ENCODE measurements at places on chromosomes 1 and 21.
A peak's percentile ranks its signal among the peaks of the same experiment; 100 is the strongest.

GRCh38 chr1:110773813-110774212 is 99.1 kb upstream of the KCNA3 start:
- DNase-seq = no peak

GRCh38 chr1:197837911-197838310 is 62.6 kb upstream of the DENND1B start:
- DNase-seq = no peak

DNA sequence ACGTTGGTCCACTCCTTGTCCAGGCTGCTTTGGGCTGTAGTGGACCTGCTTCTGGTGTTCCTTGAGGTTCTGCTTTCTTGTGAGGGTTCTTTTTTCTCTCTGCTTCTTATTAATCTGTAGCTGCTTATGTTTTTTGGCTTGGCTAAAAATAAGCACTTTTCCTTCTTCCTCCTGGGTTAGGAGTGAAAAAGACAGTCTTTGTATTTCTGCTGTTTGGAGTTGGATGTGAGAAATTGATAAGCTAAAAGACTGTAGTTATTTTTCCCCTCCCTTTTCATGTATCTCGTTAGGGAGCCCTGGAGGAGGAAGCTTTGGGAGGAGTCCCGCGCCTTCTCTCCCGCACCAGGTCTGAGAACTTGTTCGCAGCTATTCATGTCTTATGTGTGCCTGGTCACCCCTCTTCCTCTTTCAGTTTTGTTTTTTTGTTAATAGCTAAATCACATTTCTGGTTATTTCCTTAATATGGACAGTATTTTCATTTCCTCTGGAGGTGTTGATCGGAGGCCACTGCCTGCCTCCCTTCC is 79.0 kb downstream of the GALNT2 start:
- no peak for DNase-seq

- no peak for DNase-seq
Observed at GRCh38 chr1:181014477-181015250, 8.0 kb downstream of the STX6 start.

DNA sequence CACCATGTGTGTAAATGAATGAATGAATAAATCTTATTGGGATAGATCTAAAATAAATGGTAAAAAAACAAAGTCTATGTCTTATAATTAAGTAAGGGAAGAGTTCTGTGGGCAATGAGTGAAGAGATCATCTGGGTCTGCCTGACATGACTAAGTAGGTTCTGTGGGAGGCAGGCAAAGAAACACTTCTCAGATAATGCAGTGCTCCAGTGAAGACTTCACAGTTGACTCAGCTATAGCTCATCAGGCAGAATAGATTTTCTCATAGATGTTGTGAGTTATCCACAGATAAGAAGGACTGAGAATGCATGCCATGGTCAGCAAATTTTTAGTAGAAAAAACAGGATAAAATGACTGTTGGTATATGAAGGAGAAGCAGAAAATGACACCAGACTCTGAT is 12.4 kb downstream of the KRTAP22-2 start:
- DNase-seq = no peak

DNA sequence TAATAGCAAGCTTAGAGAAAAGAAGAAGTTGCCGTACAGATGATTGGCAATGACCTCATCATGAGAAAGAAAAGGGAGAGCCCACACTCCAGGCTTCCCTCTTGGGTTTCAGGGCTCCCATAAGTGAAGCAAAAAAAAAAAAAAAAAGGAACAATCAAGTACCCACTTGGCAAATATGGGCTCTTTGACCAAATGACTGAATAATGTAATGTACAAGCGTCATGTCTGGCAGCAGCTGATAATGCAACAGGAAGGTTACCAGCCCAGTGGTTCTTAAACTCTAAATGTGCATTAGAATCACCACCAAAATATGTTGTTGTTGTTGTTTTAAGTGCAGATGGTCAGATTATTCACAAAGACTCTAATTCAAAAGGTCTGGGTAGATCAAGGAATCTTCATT is 13.5 kb downstream of the TNFSF4 start:
- no peak for DNase-seq

DNA sequence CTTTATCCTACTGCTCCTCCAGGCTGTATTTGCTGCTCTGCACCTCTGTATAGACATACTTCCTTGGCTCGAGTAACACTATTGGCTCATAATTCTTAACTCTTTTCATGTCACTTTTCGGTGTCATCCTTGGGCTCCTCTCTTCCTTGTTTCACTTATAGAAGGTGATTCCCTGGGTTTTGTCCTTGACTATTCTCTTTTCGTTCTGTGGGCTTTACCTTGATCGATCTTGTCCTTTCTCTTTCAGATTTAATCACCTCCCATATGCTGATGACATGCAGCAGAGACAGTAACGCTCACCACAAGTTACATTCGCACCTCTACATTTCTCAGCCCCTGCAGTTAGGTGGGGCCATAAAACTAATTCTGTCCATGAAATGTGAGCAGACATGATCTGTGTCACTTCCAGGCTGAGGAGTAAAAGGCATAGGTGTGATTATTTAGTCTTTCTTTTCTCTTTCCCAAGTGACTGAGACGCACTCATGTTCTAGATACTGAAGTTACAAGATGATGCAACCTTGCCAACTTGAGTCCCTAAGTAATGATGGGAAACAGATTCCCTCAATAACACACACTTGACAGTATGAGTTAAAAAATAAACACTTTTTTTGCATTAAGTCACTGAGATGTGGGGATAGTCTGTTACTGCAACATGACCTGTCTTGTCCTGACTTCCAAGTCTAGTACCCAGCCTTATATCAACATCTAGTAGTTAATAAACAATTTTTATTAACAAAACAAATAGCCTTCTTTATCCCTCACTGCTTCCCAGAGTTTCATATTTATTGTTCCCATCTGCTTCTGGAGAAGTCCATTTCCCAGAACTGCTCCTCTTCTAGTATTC is 49.9 kb upstream of the HAO2 start:
- DNase-seq = no peak

DNA sequence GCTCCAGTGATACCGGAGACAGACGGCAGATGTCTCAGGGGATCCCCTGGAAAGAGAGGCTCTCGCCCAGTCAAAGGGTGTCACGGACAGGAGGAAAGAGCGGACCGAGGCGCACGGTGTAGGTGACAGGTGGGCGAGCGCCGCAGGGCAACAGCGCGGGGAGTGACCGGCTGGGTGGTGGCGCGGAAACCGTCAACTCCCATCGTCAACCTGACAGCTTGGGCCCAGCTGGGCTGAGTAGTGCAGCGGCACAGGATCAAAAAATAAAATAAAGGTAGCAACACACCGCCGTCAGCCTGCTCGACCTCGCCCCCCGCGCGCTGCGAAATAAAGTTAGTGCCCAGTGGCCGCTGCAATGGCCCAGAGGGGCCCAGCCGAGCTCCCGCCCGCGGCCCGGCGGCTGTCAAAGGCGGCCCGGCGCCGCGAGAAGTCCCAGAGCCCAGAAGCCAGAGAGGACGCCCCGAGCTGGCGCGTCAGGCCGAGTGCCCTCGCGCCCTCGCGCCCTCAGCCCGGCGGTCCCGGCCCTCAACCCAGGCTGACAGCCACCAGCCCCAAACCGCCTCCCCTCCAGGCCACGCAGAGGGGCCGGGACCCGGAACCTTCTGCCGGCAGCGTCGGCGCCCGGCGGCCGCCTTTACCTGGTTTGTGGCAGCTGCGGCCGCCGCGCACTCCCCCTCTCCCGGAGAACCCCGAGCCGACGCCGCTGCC is at the start of gene LYST:
LYST (minus strand) TSS at position 702 of the 708 bp plus-strand sequence. CDS start 36,489 bp downstream, outside the sequence.
- peak; percentile 42 for DNase-seq

GRCh38 chr1:156493742-156494141 is 6.8 kb downstream of the MEF2D start:
- no peak for DNase-seq

DNA sequence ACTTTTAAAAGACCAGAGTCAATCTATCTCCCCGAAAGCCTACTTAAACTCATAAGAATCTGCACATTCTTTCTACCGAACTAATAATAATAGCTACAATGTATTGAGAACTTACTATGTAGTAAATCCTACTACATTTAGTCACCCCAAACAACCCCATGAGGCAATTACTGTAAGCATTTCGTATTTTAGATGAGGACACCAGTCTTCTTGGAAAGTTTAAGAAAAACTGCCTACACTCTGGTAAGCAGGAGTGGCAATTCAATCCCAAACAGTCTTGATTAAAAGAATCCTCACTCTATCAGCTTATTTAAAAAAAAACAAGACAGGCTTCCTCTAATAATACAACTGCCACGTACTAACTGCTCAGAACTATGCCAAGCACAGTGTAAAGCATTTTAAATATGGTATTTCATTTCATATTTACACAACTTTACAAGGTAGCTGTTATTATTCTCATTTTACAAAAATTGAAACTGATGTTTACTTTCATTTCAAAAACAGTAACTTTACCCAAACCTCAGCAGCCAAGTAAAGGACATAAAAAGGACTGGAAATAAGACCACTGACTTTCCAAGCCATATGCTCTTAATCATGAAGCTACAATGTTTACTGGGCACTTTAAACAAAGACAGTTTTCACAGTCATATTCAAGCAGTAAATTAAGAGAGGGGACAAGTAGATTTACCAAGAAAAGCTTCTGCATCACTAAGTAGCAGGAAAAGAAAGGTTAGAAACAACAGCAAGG is 13.9 kb downstream of the ARID4B start:
- DNase-seq = no peak

DNA sequence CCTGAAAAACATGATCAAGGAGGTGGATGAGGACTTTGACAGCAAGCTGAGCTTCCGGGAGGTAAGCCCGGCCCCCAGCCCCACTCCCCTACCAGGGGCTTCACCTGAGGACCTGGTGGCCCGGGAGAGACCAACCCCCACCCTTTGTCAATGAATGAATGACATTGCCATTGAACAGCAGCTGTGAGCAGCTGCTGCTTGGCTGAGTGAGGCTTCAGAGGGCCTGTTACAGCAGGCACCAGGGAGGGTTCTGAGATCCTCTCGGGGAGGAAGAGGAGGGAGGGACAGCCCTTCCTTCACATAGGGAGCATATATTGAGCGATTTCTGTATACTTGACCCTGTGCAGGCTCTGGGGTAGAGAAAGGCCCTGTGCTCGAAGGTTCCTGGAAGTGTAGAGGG is 12.3 kb upstream of the CTRC start:
- DNase-seq = no peak

- DNase-seq = no peak
Observed at GRCh38 chr21:17777072-17777765, 41.9 kb downstream of the C21orf91 start.

GRCh38 chr1:43518935-43519686 is 11.6 kb upstream of the PTPRF start:
- DNase-seq = no peak

GRCh38 chr1:8463144-8463927 is 145.4 kb downstream of the SLC45A1 start:
- DNase-seq = peak; percentile 72

DNA sequence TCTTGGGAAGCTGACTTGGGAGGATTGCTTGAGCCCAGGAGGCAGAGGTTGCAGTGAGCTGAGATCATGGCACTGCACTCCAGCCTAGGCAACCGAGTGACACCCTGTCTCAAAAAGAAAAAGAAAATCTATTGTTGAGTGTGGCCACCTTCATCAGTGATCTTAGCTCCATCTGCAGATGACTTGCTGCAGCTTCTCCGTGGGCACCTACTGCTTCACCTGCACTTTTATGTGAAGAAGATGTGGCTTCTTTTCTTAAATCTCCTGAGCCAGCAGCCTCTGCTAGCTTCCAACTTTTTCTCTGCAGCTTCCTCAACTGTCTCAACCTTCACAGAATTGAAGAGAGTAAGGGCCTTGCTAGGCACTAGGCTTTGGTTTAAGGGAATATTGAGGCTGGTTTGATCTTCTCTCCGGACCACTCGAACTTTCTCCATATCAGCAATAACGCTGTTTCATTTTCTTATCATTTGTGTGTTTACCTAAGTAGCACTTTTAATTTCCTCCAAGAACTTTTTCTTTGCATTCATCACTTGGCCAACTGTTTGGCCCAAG is 28.0 kb downstream of the AGPAT3 start:
- no peak for DNase-seq

DNA sequence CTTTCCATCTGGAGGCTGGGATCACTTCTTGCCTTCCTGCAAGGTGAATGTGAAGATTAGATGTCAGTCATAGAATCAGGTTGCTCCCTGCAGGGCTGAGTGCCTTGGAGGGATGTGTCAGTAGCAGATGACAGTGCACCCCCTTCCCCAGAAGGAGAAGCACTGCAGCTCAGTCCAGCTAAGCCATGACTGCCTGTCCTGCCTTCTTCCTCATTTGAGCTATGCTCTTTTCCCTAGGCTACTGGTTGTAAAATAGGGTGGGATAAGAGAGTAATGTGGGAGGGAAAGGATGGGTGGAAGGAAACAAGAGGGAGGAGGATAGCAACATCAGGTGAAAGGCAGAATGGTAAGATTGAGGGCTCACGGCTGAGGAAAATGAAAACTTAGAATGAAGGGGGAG is 11.1 kb upstream of the FABP3 start:
- DNase-seq = no peak

DNA sequence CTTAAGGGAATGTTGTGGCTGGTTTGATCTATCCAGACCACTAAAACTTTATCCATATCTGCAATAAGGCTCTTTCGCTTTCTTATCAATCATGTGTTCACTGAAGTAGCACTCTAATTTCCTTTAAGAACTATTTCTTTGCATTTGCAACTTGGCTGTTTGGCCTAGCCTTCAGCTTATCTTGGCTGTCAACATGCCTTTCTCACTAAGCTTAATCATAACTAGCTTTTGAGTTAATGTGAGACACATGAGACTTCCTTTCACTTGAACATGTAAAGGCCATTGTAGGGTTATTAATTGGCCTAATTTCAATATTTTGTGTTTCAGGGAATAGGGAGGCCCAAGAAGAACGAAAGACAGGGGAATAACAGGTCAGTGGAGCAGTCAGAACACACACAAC is 124.7 kb downstream of the TNFSF18 start:
- DNase-seq = no peak

DNA sequence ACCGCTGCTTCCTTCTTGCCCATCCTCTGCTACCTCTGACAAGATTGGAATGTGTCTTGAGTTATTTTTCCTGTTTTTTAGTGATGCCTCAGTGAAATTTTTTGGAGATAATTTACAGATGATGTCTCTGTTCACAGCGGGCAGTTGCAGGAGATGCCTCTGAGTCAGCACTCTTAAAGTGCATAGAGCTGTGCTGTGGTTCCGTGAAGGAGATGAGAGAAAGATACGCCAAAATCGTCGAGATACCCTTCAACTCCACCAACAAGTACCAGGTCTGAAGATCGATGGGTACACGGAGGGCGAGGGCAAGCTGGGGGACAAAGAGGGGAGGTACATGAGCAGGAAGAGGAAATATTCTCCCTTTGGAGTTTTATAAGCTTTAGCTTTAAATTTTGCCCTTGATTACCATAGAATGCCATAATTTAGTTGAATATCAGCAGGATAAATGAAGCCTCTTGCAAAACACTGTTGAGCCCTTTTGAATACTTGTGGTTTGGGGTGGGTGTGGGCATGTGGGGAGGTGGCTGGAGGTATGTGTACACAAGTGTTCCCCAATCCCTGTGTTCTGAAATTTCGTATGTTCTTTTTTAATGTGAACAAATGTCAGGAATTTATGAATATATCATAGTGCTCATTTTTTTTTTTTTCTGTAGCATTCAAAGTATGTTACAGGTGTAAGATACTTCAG is 19.8 kb downstream of the ATP1A1 start:
- no peak for DNase-seq

GRCh38 chr1:201493757-201494617 is 12.9 kb downstream of the CSRP1 start:
- no peak for DNase-seq

- DNase-seq = no peak
Observed at GRCh38 chr1:197011614-197012013, 34.3 kb downstream of the CFHR5 start.

Measured in DMS79 (cell line).